Sigmoid colon (tissue), 7 donors: ENCODE measurements at places on chromosomes 7 and 10. TPM values are rescaled to one million over a fixed set of nuclear protein-coding genes. Genes with fewer than 3 reads are reported as not detected.
A peak's percentile ranks its signal among the peaks of the same experiment; 100 is the strongest.

- H3K4me3 ChIP-seq = no peak overlapping the region
- no peaks in the 10 kb centered on the region for H3K27me3 ChIP-seq
- H3K4me1 ChIP-seq = no peaks in the 10 kb centered on the region
- H3K36me3 ChIP-seq = no peaks in the 10 kb centered on the region
- peak; percentile 86 for DNase-seq
Observed at GRCh38 chr10:5987747-5988146, 10.4 kb upstream of the IL15RA start.

DNA sequence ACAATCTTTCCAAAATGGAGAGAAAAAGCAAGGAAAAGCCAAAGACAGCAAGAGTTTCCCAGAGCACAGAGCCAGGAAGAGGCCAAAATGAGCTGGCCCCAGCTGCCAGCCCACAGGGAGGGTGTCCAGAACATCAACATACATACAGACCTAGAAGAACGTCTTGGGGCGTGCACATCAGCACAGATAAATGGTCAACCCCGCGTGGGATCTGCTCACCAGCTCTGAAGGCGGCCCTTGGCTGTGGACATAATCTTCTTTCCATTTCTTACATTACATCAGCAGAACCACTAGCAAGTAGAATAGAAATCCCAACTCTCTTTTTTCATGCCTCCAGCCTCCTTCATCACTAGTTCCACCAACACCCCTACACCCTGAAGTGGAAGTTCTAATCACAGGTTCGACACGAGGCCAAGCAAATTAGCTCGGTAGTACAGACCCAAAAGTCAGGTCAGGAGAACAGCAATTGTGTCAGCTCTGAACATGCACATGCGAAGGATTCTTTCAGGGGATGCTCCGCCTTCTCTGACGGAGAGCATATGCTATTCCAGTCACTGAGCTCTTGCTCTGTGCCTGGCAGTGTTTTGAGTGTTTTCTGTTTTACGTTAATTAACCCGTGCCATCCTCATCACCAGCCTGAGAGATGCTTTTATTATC lies 16.4 kb downstream of the SH3PXD2A start:
- no peaks in the 10 kb centered on the region for H3K36me3 ChIP-seq
- no peak overlapping the region for H3K4me3 ChIP-seq
- H3K27ac ChIP-seq = no peak overlapping the region
- H3K4me1 ChIP-seq = peaks cover 47% of the 10 kb centered on the region
- no peaks in the 10 kb centered on the region for H3K27me3 ChIP-seq

DNA sequence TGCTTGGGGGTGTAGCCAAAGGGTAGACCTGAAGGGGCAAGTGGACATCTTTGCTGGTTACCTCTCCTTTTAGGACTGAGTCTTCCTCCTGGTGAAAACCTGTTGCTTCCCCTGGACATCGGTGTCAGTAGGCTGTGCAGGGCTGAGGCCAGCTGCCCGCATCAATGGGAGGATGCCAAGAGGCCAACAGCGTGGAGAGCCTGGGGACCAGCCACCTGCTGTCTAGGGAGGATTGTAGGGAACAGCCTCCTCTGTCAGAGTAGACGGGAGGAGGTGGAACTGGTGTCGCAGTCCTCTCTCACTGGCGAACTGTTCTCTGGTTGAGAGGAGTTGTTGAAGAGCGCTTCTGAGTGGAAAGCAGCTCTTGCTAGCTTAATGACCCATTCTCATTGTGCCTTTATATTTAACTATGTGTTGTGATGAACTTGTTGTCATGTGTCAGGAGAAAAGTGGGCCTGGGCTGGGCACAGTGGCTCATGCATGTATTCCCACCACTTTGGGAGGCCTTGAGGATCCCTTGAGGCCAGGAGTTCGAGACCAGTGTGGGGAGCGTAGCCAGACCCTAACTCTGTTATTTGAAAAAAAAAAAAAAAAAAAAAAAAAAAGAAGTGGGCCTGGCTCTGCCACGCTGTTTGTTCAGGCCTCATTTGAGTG lies 1.8 kb downstream of the SUFU start:
- peak; percentile 55 for DNase-seq
- no peak overlapping the region for H3K27ac ChIP-seq
- peaks cover 25% of the 10 kb centered on the region for H3K36me3 ChIP-seq
- no peak overlapping the region for H3K4me3 ChIP-seq

DNA sequence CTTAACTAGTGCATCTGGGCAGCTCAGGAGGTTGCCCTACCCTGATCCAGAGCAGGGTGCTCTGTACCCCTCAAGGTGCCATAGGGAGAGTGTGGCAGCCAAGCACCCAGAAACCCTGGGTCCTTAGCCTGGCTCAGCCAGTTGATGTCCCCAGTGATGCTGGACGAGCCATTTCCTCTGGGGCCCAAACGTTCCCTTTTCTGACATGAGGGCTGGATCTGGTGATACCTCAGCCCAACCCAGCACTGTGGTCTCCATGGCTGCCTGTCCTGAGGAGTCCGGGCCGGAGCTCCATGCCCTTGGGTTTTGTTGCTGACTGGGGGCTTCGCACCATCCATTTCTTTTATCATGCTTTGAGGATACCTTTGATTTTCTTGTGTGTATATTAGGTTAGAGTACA lies 87.9 kb upstream of the IKZF1 start:
- no peak overlapping the region for H3K4me3 ChIP-seq

DNA sequence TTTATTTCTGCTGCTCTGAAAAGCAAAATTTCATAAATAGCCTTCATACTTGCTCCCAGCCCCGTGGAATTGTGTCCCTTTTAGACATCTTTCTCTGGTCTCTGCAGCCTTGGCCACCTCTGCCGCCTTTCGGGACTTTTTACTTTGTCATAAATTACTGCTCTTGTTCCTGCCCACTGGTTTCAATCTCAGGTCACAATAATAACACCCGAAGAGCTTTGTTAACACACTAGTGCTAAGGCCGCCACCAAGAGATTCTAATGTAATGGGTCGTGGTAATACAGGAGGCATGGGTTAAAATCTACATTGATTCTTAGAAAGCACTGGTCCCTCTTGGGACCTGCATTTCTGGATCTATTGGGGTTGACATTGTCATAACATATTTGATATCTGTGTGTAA lies 276.0 kb upstream of the VWC2 start:
- no peak for DNase-seq
- no peaks in the 10 kb centered on the region for H3K27me3 ChIP-seq
- H3K27ac ChIP-seq = no peak overlapping the region
- H3K36me3 ChIP-seq = no peaks in the 10 kb centered on the region
- no peaks in the 10 kb centered on the region for H3K4me1 ChIP-seq

DNA sequence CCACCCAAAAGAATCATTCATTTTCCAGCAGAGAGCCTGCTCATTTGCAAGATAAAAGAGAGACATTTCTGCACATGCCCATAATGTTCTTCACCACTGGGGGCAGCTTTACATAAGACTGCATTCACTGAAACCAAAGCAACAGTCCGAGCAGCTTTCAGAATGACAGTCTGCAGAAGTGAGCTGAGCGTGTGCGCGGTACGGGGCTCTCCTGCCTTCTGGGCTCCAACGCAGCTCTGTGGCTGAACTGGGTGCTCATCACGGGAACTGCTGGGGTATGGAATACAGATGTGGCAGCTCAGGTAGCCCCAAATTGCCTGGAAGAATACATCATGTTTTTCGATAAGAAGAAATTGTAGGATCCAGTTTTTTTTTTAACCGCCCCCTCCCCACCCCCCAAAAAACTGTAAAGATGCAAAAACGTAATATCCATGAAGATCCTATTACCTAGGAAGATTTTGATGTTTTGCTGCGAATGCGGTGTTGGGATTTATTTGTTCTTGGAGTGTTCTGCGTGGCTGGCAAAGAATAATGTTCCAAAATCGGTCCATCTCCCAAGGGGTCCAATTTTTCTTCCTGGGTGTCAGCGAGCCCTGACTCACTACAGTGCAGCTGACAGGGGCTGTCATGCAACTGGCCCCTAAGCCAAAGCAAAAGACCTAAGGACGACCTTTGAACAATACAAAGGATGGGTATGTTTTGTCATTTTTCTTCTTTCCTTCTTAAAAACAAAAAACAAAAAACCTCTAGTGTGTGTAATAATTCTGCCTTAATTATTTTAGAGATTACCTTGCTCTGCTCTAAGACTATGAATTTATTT lies at the start of gene LRRTM3:
LRRTM3 (plus strand) TSS at position 141 of the 820 bp plus-strand sequence.
- peaks cover 21% of the 10 kb centered on the region for H3K4me1 ChIP-seq
- H3K27ac ChIP-seq = no peak within 1 kb of the TSS
- no peaks in the 10 kb centered on the region for H3K36me3 ChIP-seq
- H3K4me3 ChIP-seq = no peak within 1 kb of the TSS
- peak; percentile 66 for DNase-seq

GRCh38 chr10:73576890-73577591 lies 14.1 kb downstream of the USP54 start:
- no peaks in the 10 kb centered on the region for H3K27me3 ChIP-seq
- H3K36me3 ChIP-seq = no peaks in the 10 kb centered on the region
- DNase-seq = no peak
- H3K4me1 ChIP-seq = no peaks in the 10 kb centered on the region
- peak overlapping the region; percentile 90 for H3K27ac ChIP-seq

GRCh38 chr7:100561491-100562194 lies 12.1 kb downstream of the SAP25 start:
- DNase-seq = no peak
- H3K4me3 ChIP-seq = no peak overlapping the region
- H3K27ac ChIP-seq = no peak overlapping the region
- H3K36me3 ChIP-seq = peaks cover 11% of the 10 kb centered on the region

- no peak for DNase-seq
- H3K36me3 ChIP-seq = no peaks in the 10 kb centered on the region
- H3K4me3 ChIP-seq = no peak overlapping the region
- H3K27ac ChIP-seq = no peak overlapping the region
- no peaks in the 10 kb centered on the region for H3K4me1 ChIP-seq
Observed at GRCh38 chr10:126839094-126839761, 66.0 kb upstream of the DOCK1 start.

- H3K4me3 ChIP-seq = no peak overlapping the region
- no peaks in the 10 kb centered on the region for H3K27me3 ChIP-seq
- H3K4me1 ChIP-seq = peaks cover 25% of the 10 kb centered on the region
- peak; percentile 78 for DNase-seq
Observed at GRCh38 chr10:31618541-31619291, 299.7 kb downstream of the ZEB1 start.

DNA sequence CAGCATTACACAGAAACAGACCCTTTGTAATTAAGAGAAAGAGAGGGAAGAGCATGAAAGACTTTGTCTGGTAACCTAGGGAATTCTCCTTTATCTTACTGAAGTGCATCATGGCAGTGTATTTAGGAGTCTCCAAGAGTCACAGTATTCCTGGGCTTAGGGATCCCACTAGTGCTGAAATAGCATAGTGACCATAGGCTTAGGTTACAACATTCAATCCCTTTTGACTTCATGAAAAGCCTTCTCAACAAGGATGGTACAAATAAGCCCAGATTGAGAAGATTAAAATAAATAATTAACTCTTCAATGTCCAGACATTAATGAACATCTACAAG lies 76.5 kb downstream of the SNX13 start:
- no peak overlapping the region for H3K27ac ChIP-seq
- no peak overlapping the region for H3K4me3 ChIP-seq
- H3K36me3 ChIP-seq = peaks cover 9% of the 10 kb centered on the region

DNA sequence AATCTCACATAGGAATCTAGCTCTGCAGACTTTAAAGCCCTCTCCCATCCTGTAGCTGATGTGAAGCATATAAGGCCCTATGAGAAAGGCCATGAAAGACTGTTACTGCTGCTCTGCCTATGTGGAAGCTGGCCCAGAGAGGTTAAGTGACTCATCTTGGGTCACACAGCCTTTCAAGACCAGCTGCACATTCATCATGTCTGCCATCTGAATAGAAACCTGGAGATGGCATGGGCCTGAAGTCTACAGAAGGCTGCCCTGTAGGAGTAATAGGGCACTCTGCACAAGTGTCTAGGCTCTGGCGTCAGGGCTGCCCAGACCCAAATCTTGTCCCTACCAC lies 59.4 kb upstream of the COL13A1 start:
- no peak overlapping the region for H3K27ac ChIP-seq
- no peaks in the 10 kb centered on the region for H3K4me1 ChIP-seq
- H3K27me3 ChIP-seq = no peaks in the 10 kb centered on the region
- DNase-seq = no peak

- no peak for DNase-seq
- no peak overlapping the region for H3K27ac ChIP-seq
- H3K4me3 ChIP-seq = no peak overlapping the region
- no peaks in the 10 kb centered on the region for H3K27me3 ChIP-seq
- no peaks in the 10 kb centered on the region for H3K4me1 ChIP-seq
- no peaks in the 10 kb centered on the region for H3K36me3 ChIP-seq
Observed at GRCh38 chr7:26011039-26011696, 140.8 kb upstream of the NFE2L3 start.

GRCh38 chr7:91759205-91759863 lies 121.2 kb downstream of the MTERF1 start:
- no peaks in the 10 kb centered on the region for H3K27me3 ChIP-seq
- no peak overlapping the region for H3K27ac ChIP-seq
- no peak for DNase-seq
- no peaks in the 10 kb centered on the region for H3K36me3 ChIP-seq
- no peaks in the 10 kb centered on the region for H3K4me1 ChIP-seq

The CDK1 gene
- total RNA-seq = 2.5 TPM

The SFTPA1 gene
- not detected for total RNA-seq

The PPP1R9A gene
- 51.3 TPM for total RNA-seq

The CYP2C8 gene
- total RNA-seq = not detected

The LIPM gene
- total RNA-seq = not detected

The DYNC1I1 gene
- 37.8 TPM for total RNA-seq

The HOXA5 gene
- total RNA-seq = 10.2 TPM

The PARD3 gene
- total RNA-seq = 96.4 TPM
